ENCODE measurements at places on chromosomes 16 and 17.

DNA sequence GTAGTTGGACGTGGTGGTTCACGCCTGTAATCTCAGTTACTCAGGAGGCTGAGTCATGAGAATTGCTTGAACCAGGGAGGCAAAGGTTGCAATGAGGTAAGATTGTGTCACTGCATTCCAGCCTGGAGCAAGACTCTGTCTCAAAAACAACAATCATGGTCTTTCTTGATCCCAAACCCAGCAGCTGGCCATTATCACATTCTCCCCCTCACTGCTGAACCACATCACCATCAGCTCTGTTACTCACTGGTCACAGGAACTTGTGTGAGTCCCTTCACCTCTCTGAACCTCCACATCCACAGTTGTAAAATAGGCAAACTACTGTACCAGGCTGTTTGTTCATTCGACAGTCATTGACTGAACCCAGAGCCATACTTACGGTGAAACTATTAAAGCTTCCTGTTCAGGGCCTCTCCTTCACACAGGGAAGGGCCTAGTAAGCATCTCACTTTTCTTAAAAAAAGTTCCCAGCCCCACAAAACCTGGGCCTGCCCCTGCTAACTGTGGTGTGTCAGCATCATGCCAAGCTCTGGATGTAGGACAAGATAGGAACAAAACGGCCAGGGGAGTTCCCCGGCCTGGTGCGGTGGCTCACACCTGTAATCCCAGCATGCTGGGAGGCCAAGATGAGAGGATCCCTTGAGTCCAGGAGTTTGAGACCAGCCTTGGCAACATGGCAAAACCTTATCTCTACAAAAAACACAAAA lies 104.7 kb downstream of the COPRS start:
- DNase-seq = no peak

GRCh38 chr17:81840826-81841778 lies 6.3 kb upstream of the PPP1R27 start:
- no peak for DNase-seq

- DNase-seq = peak; percentile 66
Measured at GRCh38 chr17:44522883-44523671, 19.9 kb upstream of the GPATCH8 start.

- no peak for DNase-seq
Measured at GRCh38 chr16:2810651-2811050, 6.4 kb upstream of the PRSS21 start.

Measured in activated CD4-positive, alpha-beta T cell treated with anti-CD3 and anti-CD28 coated beads, Interleukin-2, amount 50 U/mL, for 16 hours (primary cell).